Activated T-cell treated with anti-CD3 and anti-CD28 coated beads for 4 hours (primary cell): ENCODE measurements at places on chromosomes 7 and 10.

GRCh38 chr7:140033036-140033435 is 29.7 kb downstream of the PARP12 start:
- no peak for DNase-seq

DNA sequence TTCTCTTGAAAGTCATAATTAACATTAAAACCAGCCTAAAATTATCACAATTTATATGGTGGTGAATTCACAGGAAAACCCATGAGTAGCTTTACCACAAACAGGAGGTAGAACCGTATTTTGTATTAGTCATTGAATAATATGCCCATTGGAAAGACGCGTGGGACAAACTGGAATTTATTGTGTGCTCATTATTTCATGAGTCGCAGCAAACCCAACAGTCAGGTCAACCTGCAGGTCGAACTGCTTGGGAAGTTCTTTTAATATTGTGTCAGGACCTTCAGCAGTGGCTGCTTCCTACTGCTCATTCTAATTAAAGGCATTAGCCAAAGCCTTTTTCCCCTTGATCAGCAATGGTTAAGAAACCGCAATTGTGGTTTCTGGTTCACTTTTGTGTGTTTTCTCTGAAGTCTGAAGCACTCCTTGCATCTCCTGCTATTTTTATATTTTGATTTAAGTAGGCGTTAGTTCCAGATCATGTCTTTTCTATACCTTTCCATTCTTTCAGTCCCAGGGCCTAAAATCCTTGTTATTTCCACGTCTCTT is 100.1 kb downstream of the RAB11FIP2 start:
- DNase-seq, result no peak

GRCh38 chr7:45401155-45401554 is 173.0 kb upstream of the ADCY1 start:
- no peak for DNase-seq

GRCh38 chr10:31942892-31943291 is 14.3 kb upstream of the ARHGAP12 start:
- DNase-seq, result no peak

DNA sequence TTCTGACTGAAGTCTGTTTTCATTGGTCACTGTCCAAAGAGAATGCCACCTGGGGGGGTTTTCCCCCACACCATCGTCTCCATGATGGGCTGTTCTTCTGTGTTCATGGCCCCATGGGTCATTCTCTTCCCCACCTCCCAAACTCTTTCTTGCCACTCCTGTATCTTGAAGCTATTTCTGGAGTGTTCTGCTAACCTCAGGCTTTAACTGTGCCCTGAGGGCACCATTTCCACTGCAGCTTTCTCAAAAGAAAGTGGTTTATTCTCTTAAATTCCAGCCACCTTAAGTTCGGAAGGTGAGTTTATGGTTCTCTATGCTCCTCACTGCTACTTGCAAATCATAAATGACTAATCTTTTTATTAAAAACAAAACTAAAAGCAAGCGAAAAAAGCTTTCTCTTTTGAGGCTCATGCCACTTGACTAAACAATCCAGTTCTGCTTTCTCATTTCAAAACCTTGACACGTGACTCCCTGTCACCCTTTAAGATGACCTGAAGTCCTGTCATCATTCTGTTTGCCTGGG is 7.4 kb upstream of the APBB1IP start:
- no peak for DNase-seq

DNA sequence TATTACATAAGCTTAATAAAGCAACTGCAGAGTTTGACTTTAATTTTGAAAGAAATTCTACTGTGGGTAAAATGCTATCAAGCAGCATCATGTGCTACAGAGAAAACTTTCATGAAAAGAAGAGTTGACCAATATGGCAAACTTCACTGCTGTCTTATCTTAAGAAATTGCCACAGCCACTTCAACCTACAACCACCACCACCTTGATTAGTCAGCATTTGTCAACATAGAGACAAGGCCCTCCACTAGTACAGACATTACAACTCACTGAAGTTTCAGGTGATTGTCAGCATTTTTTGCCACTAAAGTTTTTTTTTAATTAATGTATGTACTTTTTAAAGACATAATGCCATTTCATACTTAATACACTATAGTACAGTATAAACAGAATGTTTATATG is 350.3 kb downstream of the HPSE2 start:
- DNase-seq, result no peak

DNA sequence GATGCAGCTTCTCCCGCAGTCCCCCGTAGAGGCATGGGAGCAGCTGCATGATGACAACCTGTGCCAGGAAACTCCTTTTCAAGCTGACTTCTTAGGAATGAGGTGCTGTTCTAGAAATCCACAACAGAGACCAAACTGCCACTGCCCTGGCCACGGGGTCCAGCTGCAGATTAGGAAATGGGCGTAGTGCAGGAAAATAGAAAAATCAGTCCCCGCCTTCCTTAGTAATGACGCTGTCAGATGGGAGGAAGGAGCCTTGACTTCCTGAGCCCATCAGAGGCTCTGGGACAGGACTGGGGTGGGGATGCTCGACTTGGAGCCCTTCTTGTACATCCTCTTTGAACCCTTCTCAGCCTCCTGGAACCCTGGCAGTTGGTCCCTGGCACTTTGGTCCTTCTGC is 227.8 kb upstream of the GRB10 start:
- DNase-seq, result no peak

DNA sequence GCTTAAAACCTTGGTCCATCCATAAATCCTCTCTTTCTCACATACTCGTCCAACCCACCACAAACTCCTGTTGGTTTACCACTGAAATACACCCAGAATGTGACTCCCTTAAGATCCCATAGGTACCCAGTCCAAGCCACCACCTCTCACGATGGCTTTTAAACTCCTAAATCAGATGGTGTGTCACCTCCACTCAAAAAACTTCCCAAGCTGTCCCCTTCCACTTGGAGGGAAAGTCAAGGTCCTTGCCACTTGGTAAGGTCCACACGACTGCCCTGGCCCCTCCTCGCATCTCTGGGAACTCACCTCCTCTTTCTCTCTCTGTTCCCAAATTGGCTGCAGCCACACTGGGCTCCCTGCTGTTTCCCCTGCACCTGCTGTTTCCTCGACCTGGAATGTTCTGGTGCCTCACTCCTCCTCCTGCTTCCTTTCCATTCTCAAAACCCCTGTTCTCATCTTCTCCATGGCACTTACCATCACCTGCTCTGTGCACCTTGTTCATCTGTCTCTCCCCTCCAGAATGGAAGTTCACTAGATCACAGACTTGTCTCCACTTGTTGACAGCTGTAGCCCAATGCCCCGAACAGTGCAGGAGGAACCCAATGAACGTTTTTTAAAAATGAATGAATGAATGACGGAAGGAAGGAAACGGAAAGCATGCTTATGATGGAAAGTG is 23.0 kb downstream of the ZFAND2A start:
- no peak for DNase-seq

DNA sequence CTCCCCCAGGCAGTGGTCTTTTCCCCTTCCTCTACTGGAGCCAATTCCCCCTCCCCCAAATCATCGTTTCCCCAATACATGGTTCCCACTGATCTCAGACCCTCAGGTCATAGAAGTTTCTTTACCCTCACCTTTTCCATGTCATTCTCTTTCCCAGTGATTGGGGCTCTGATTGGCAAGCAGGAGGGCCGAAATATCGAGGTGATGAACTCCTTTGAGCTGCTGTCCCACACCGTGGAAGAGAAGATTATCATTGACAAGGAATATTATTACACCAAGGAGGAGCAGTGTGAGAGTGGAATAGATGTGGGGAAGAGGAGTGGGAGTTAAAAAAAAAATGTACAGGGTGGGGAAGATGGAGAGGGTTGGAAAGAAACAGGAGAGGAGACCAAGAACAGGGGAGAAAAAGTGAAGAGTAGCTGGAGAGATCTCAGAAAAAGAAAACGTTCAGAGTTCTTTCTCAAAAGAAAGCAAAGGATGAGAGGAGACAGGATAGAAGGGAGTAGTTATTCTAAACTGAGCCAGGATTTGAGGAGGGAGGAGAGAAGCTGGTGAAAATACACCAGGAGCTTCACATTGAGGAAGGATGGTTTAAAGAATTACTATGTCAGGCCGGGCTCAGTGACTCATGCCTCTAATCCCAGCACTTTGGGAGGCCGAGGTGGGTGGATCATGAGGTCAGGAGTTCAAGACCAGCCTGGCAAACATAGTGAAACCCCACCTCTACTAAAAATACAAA is 858 bp downstream of the COPS6 start:
- DNase-seq, result no peak

DNA sequence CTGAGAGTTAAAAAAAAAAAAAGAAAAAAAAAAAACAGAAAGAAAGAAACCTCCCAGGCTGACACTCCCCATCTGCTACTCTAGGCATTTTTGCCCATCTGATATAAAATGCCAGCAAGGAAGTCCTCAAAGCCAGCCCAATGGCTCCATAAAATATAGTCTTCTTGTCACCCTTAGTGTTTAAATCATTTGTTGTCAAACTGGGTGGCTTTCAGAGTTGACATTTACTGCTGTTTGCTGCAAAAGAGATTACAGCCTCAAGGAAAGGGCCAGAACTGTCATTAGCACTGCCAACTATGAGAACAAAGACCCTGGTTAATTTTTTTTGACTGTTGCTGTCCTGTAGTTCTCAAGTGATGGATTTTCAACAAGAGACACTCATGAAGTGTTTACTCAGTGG is 86.5 kb downstream of the TRIL start:
- no peak for DNase-seq

DNA sequence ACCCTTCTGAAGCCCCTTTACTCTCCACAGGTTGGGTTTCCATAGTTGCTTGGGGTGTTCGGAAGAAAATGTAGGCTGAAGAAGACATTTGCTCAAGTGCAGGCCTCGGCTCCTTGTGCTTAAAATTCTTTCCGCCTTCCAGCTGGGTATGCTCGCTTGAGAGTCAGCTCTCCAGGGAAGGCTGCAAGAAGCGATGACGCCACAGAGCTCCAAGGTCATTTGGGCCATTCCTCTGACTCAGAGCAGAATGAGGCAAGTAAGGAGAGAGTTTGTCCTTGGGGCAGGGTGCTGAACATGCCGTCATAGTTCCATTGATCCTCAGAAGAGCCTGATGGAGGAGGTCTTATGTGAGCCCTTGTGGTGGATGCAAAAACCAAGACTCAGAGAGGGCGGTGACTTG is 27.4 kb upstream of the HSPA12A start:
- no peak for DNase-seq

DNA sequence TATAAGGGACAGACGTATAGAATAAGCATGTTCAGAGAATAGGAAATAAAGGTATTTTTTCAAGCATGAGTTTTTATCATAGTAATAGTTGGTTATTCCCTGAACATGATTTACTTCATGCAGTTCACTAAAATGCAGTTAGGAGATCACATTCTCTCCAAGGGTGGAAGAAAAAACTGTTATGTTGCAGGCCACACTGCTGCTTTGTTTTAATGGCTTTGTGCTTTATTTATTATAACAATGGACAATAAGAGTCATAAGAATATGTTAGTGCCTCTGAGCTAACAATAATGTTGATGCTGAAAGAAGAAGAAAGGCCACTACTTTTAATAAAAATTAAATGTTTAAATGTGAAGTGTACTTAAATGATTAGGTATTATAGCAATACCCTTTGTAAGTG is 78.5 kb upstream of the GATAD1 start:
- DNase-seq, result no peak

GRCh38 chr7:156117542-156118247 is 305.4 kb upstream of the SHH start:
- DNase-seq, result no peak
